Mesenteric fat pad (tissue), 1 donor: ENCODE measurements at places on chromosomes 13 and 19. TPM values are rescaled to one million over a fixed set of nuclear protein-coding genes. Genes with fewer than 3 reads are reported as not detected.

- no peak for DNase-seq
These were observed 74.2 kb downstream of the COL4A1 start for GRCh38 chr13:110232756-110233155.

- DNase-seq, result no peak
These were observed 148.0 kb downstream of the FOXO1 start for GRCh38 chr13:40518481-40518882.

GRCh38 chr19:35027851-35028599 lies 2.2 kb upstream of the SCN1B start:
- DNase-seq, result no peak

DNA sequence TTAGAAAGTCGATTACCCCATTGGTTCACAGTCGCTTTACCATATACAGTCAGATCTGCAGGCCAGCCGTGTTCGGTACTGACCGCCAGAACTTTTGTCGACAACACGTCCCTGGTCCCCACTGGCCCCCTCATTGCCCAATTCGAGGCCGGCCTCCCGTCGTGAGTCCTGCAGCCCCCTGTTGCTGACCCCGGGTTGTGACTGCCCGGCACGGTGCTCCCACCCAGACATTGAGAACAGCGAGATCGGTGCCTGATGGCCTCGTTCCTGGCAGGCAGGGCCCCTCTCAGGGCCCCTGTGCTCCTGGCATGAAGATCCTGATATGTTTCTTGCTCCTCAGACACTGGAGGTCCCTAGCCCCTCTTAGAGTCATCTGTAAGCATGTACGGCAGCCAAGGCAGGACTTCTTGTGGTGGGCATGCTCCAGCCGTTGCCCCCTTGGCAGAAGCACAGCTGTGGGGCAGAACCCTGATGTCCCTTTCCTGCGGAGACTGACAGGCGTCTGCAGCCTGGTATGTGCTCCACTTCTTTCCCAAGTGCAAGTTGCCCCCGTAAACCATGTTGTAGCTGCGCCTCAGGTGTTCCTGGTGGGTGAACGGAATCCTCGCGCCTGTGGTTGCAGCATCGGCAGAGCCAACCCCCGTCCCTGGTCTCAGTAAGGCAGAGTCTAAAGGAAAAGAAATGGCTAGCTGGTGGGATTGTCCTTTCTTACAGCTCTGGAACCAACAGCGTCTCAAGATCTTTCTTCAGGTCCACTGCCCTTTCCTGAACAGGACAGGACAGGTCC lies 123.2 kb upstream of the SPACA7 start:
- DNase-seq, result peak; percentile 89

DNA sequence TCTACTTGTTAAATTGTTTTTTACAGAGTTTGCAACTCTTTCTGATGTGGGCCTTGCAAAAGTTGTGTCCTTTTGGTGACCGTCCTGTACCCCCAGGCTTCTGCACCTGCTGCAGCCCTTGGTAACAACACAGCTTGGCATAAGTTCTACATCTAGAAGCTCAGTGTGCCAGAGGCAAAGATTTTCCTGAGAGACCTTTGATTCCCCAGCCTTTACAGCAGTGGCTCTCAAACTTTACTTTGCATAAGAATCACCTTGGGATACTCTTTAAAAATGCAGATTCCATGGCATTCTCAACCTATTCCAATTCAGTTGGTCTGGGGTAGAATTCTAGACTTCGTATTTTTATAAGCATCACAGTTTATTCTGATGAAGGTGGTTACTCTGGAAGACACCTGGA lies 260.9 kb downstream of the DCT start:
- no peak for DNase-seq

DNA sequence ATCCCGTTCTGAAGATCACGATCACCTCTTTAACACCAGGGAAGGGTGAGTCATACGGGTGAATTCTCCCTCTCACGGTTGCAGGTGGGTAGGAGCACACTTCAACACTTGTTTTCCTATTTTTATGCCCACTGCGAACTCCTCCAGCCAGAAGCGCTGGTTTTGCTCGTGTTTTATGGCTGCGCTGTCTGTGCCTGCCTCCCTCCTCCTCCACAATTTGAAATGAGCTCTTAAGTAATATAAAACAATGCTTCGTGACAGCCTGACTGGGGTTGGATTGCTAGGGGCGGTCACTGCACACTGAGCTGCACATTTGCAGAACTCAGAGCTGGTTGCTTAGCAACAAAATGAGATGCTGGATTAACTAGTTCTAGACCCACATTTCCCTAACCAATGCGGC lies 12.9 kb downstream of the CCDC70 start:
- no peak for DNase-seq

Gene HIF3A
- total RNA-seq, result 27.4 TPM

Gene ECSIT
- total RNA-seq, result 28.4 TPM

Gene RDH8
- total RNA-seq, result not detected

Gene NCAN
- total RNA-seq, result not detected

Gene ZNF561
- total RNA-seq, result 21.3 TPM
